ENCODE measurements at places on chromosomes 4 and X.

DNA sequence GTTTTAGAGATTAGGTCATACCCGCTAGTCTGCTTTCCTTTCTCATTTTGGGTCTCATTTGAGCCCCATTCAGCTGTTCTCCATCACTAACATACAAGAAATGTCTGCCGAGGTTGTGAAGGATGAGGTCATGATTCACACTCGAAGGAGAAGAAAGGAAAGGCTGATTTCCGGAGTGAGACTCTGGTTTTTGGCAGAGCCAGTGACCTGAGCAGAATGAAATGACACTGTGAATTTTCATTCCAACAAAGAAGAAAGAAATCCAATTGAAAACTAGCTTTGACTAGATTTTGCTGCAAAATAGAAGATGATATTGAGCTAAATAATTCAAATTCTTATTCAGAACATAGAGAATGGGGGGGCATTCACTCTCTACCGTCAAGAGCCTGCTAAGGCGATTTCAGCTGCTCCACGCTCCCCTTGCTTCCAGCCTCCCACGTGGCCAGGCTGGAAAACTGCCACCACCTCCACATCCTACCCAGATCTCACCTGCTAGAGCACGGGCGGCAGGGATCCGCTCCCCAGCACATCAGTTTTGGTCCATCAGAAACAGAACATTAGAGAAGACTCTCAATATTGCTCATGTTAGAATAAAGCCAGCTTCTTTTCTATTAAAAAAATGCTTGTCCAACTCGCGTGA is 39.0 kb downstream of the F11 start:
- no peak for DNase-seq

GRCh38 chrX:21747558-21747957 is 10.4 kb downstream of the SMPX start:
- DNase-seq = no peak

DNA sequence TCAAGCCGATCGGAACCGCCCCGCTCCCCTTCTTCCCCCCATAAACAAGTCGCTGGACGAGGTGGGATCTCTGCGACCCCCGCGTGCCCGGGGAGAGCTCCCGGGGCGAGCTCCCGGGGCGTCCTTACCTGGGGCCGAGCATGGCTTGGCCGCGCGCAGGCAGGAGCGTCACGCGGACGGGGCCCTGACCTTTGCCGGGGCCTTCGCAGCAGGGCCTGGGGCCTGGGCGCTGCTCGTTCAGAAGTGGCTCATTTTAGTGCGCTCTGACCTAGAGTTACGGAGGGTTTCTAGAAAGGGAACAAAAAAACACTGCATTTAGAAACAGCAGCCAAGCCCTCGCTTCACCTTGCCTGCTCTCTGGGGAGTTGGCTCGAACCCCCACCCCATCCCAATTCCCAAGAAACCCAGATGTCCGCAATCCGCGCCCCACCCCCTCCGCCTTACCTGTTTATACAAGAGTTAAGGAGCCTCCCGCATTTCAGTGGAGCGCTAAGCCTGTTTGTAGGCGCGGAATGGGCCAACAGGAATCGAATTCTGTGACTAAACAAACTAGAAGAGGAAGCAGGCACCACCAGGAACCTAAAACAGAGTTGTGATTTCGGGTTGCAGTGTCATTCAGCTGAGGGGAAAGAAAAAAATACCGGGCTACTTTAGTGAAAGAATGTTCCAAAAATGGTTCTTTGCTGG is 814 bp upstream of the RBM47 start:
- no peak for DNase-seq

- no peak for DNase-seq
Observed at GRCh38 chrX:48893556-48894348, 3.8 kb downstream of the TIMM17B start.

DNA sequence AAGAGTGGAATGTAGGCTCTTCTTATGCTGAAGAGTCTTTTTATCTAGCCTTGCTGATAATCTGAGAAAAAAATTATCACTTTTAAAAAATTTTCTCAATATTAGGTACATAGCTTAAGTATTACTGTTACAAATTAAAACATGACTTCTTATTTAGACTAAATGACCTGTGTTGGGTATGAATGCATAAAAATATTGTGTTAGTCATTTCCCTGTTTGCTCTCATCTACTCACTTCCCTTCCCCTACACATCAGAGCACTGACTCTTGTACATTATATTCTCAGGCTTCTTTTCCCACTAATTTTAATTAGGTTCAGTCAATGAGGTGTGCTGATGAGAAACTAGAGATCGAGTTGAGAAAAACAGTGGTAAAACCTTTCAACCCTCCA is 881.0 kb downstream of the PCDH18 start:
- DNase-seq = no peak

DNA sequence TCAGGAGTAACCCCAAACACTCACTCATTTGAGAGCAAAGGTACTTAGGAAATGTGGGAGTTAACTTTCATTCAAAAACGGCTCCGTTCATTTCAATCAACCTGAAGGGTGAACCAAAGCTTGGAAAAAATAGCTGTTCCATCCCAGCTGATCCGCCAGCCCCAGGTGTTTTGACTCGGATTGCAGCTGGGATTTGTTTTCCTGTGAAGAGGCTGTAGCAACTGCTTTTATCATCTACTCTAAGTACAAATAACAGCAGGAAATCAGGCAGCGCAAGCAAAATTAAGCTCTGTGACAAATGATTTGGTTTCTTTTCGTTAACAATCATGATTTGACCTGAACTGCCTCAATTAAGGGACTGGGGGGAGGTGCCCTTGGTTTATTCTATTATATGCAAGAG is 154.7 kb downstream of the BEND2 start:
- DNase-seq = no peak

DNA sequence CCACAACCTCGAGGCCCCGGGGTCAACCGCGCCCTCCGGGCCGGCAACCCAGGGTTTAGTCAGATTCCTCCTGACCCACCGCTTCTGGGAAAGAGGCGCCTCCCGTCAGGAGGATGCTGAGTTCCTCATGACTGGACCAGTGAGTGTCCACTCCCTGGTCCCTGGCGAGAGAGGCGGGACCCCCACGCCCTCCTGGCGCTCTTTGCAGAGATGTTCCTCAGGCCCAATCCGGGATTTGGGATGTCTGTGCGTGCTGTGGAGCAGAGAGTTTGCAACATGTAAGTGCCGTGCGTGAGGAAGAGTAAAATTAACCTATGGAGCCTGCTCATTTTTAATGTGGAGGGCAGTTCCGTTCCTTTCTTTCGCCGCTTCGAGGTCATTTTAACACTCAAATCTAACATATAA is 824 bp upstream of the UGDH start:
- DNase-seq = no peak

DNA sequence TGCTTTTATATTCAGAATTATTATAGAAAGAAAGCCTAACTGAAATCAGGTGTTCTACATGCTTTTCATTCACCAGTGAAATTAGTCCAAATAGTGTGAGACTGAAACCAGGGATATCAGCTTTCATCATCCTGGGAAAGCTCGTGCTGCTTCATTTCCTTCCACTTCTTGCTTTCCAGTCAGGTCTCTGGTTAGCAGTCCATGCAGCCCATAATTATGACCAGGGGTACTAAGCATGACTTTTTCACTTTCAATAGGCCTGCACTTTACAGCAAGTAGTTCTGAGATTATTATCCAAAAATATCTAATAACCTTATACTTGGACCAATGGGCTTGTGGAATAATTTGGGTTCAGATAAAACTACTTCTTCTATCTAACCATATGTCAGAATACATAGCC is 673.2 kb upstream of the MAGEB2 start:
- no peak for DNase-seq

- no peak for DNase-seq
Observed at GRCh38 chr4:156686120-156686519, 285.5 kb downstream of the PDGFC start.

DNA sequence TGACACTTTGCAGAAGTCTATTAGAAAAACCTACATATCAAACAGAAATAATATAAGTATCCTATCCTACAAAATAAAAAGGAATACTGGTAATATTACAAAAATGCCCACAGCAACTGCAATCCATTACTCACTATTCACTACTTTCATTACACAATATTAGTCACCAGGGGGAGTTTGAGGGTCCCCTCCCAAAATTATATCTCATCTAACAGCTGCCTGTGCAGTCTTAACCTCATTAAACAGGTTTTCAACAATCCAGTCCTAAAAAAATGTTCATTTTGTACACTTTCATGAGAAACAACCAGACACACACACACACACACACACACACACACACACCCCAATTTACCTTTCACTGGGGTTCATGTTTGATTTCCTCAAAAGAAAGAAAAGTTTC is 2.9 kb downstream of the CLOCK start:
- DNase-seq = no peak

Data from stimulated activated CD4-positive, alpha-beta T cell treated with anti-CD3 and anti-CD28 coated beads, Interleukin-15, amount 100 ng/mL, for 1 hour (primary cell).